Activated naive CD4-positive, alpha-beta T cell (primary cell): ENCODE measurements at places on chromosomes 3 and 15.

GRCh38 chr3:195075199-195075940, 195.6 kb downstream of the XXYLT1 start:
- DNase-seq, result no peak

GRCh38 chr3:148500881-148501280, 196.8 kb upstream of the AGTR1 start:
- DNase-seq, result no peak

DNA sequence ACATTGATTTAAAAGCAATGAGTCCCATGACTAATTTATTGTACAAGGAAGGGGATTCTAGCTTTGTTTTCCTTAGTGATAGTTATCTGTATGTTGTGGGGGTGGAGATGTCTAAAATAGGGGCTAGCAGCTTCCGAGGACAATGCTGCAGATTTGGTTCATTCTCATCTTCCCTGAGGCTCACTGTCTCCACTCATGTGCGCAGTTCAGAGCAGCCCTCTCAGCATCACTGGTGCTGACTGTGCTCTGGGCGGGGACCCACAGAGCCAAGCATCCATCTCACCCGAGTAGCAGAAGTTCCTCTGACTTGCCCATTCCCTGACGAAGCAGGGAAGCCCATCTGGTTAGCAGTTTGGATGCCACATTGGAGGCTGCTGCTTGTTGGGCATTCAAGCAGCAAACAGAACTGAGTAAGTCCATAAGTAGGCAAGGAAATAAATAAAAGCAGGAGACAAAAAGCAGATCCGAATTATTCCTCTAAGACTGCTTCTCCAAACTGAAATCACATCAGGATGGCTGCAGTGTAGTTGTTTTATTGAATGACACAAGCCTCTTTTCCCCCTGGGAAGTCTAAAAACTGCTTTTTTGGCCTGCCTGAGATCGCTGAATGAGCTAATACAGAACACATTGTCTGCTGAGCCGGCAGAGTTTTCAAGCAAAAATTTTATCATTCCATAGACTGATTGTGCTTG, 27.5 kb downstream of the RARB start:
- no peak for DNase-seq

DNA sequence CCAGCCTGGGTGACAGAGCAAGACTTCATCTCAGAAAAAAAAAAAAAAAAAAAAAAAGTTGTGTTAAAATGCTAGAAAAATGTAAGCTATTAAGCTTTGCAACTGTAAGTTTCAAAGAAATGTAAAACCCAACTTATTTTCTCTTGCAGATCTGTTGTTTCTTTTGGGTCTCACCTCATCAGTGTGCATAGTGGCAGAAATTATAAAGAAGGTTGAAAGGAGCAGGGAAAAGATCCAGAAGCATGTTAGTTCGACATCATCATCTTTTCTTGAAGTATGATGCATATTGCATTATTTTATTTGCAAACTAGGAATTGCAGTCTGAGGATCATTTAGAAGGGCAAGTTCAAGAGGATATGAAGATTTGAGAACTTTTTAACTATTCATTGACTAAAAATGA, 25.6 kb downstream of the ASTE1 start:
- no peak for DNase-seq

DNA sequence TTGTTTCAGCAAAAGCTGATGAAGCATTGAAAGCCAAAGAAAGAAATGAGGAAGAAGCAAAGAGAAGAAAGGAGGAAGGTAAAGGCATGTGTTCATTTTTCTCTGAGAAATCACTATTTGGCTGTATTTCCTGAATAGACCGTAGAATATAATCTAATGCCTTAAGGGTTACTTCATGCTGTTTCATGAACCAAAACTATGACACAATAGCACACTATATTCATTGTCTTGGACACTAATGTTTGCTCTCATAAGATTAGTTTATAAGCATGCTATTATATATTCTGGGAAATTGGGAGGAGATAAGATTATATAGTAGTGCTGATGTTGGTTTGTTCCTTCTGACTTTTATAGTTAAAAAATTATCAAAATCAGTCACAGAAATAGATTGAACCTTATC, 110.1 kb upstream of the MLF1 start:
- DNase-seq, result no peak

- no peak for DNase-seq
Observed at GRCh38 chr3:28476194-28476593, 127.6 kb upstream of the AZI2 start.

- no peak for DNase-seq
Observed at GRCh38 chr15:68967948-68968347, 37.6 kb downstream of the SPESP1 start.

- no peak for DNase-seq
Observed at GRCh38 chr3:95271395-95271794, 1208.5 kb downstream of the NSUN3 start.

DNA sequence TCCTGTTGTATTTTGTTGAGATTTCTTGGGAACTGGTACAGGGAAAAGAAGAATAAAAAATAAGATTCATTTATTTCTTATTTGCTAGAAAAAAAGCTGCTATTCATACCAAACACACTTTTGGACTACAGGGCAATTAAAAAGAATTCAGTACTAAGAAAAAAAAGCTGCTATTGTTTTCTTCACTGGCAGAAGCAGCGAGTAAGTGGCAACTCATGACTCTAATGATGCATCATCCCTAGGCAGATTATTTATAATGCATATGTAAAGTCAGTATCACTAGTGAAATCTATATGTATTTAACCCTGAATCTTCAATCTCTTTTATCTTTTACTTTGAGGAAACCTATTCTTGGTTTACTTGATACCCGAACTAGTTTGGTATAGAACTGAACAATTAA, 15.2 kb downstream of the PFN2 start:
- DNase-seq, result no peak

DNA sequence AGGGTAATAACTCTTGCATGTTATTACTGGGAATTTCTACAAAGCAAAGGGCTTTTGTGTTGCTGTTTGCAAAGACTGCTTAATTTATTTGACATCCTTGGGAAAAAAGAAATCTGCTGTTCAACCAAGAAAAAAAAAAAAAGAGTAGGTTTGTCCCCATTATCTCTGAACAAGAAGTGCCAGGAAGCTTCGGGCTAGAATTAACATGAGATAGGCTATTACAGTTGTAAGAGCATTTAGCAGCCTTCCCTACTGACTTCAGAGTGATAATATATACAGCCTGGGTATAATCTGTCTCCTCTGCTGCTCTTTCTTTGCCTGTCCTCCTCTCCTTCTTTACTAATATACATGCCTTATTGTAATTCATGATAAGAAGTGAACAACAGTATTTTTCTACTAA, 23.3 kb upstream of the CHMP2B start:
- no peak for DNase-seq

DNA sequence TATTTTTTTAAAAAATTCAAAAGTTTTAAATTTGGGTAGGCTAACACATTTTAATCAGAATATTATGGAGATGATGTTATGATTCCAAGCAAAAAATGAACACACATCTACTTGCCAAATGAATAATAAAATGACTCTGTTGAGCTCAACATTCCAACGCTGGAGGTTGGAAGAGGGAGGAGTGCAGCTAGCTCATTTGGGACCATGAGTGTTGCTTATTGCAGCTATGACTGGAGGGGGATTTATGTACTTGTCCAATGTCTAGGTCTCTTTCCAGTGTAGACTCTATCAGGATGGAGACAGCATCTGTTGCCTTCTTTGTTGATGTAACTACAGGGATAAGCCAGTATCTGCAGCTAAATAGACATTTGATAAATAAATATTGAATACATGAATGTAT, 310.6 kb downstream of the CACNA2D3 start:
- DNase-seq, result no peak

- DNase-seq, result no peak
Observed at GRCh38 chr15:29045717-29046116, 159.9 kb downstream of the APBA2 start.
